ENCODE measurements at places on chromosomes 7 and 10. TPM values are rescaled to one million over a fixed set of nuclear protein-coding genes. Genes with fewer than 3 reads are reported as not detected.

NEUROG3 gene
- not detected for total RNA-seq

NFE2L3 gene
- total RNA-seq = 1.4 TPM

GRCh38 chr7:157335236-157335635 is 1.6 kb upstream of the DNAJB6 start:
- peak; percentile 47 for DNase-seq

DNA sequence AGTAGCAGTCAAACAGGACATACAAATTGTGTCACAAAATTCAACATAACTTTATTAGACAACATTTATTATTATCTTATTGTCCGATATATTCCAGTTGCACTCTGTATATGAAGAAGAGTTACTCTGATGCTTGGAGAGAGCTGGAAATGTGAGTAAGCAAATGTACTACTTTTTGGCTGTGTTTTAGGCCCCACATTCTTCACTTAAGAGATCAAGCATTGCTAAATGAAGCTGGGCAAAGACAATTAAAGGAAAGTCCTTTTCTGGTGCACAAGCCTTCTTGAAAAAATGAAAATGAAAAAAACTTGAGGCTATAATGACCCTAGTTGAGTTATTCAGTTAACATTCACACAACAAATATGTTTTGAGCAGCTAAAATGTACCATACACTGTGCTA is 26.1 kb downstream of the MYPN start:
- DNase-seq = peak; percentile 84

DNA sequence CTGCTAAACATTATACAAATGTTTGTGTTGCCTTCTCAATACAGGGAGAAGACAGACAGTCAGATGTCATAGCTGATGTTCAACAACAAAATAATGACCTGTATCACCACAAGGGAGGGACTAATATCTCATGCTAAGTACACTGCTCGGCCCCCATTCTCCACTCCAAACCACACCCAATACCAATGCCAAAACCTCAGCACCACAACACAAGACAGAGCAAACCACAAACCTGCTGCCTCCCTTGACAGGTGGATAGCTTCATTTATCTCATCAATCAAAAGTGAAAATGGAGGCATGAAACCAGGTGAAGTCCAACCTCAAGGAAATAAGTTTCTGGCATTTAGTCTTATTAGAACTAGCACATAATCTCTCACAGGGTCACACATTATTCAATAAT is 109.5 kb downstream of the PARD3 start:
- DNase-seq = no peak

DNA sequence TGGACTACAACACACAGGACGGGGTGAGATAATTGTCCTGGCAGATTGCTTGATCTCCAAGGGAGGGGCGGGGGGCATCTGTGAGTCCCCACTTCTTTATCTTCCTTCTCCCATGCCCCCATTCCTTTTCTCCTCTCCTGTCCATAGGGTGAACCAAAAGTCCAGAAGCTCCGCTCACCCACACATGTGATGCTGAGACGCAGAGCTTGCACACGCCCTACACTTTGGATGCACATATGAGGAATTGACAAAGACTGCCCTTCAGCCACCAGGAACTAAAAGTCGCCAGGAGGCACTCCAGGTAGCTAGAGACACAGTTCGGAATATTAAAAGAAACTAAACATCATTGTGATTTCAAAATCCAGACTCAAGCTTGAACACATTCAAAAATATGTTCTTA is 112.7 kb upstream of the FGFR2 start:
- no peak for DNase-seq
